ENCODE measurements at places on chromosomes 16 and 17.

- no peak for DNase-seq
Observed at GRCh38 chr17:6276711-6277110, 158.2 kb downstream of the AIPL1 start.

DNA sequence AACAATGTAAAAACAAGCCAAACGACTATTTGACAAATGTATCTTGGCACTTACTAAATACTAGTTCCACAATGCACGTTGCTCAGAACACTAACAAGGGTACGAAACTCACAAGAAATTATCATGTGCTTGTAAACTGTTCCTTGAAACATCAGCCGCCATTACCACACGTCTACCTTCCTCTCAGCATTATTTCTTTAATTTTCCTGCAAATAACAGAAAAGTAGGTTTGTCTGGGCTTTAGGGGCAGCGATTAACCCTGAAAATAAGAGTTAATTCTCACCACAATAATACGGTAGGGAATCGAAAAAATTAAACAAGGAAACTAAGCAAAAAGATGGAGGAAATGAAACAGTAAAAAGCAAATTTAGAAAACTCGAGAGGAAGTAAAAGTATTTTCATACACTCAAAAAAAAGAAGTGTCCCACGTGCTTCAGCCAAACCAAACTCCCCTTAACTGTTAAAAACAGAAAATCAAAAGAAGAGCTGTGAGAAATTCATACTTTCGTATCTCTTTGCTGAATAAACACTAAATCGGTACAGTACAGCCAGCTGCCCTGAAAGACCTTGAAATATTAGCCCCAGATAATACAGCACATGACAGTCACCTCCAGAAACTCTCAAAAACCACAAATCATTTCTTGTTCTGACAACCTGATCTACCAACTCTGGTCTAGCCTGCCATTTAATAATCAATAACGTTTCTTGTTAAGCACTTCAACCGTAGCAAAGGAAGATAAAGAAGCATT is 1.2 kb downstream of the ARHGAP17 start:
- DNase-seq, result no peak

DNA sequence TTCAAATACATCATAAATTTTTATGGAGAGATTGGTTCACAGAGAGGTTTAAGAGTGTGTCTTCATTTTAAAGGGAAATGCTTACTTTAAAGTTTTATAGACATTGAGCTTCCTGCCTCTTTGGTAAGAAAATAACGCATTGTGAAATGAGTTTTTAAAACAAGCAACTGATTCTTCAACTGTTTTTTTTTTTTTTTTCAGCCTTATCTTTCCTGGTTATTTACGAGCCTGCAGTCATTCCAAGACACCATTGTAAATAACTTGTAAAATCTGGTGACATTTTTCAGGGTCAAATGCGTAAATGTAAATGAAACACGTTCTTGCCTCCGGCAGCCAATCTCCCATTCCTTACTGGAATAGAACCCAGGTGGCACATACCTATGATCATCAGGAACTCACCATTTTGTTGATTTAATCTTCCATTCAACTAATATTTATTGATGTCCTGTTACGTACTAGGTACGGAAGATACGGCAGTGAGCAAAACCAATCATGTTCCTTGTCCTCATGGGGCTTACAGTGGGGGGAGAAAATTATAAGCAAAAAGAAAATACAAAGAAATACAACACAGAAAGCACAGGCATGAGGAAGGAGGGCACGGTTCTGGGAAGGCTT is 33.2 kb upstream of the CDYL2 start:
- DNase-seq, result no peak

GRCh38 chr16:28494121-28494851 is at the start of gene APOBR:
TSS of gene APOBR (plus strand) at chr16:28494643. CDS start at chr16:28494682, 39 bp downstream.
- DNase-seq, result peak; percentile 88

GRCh38 chr16:879461-879861 is 78.9 kb upstream of the GNG13 start:
- no peak for DNase-seq

DNA sequence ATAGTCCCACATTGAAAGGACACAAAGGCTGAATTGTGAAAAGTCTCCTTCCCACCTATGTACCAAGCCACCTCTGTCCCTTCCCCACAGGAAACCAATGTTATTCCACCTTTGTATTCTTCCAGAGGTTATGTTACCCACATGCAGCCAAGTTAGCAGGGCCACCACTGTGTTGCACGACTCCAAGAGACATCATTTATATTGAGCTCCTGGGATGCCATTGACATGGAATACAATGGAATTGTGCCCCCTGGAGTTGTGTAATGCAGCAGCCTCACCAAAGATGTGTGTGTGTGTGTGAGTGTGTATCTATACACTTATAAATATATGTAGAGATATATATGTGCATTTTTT is 21.6 kb upstream of the MSI2 start:
- no peak for DNase-seq

DNA sequence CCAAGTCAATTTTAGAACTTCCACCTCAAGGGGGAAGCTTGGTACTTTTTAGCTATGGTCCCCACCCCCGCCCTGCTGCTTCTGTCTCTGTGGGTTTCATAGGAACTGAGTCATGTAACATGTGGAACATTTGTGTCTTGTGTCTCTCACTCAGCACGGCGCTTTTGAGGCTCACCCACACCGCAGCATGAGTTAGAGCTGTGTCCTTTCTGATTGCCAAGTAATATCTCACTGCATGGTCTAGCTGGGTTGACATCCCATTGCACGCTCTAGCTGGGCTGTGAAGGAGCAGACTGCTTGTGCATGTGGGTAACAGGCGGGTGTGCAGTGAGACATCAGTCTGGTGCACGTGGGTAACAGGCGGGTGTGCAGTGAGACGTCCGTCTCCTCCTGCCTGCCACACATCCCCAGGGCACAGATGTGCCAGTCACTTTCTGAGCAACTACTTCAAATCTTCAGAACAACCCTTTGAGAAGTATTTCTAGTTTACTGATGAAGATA is 26.4 kb upstream of the SLC7A5 start:
- DNase-seq, result peak; percentile 92

- no peak for DNase-seq
Observed at GRCh38 chr17:67830440-67830839, 5.1 kb downstream of the BPTF start.

DNA sequence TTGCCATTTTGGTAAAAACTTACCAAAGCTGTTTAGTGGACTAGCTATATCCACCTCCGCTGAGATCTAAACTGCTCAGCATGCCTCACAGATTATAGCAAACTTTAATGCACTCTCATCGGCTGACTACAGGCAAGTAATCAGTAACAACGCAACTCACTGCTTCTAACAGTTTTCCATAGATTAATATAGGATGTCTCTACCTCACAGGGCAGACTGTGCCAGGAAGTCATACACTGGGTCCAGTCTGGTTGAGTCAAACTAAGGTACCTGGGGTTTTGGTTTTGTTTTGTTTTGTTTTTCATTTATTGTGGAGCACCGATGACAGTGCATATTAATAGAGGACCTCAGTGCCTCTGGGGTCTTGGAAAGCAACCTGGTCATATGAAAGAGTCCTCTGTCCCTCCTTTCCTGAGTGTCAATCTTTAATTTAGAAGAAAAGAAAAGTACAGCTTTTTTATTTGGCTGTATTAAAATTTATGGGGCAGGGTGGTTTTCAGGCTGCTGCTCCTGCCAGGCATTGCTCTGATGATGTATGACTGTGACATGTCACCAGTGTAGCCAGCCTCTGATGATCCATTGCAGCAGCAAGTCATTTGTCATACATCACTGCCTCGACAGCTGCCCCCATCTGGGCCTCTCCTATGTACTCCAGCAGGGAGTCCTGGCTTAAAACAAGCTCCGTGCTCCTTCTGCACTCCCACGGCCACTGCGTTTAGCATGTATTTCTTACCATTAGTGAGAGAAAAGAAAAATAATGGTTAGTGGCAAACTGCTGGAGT is 854.1 kb downstream of the KCNJ2 start:
- no peak for DNase-seq

GRCh38 chr16:23296994-23297393 is 5.1 kb upstream of the SCNN1B start:
- peak; percentile 47 for DNase-seq

DNA sequence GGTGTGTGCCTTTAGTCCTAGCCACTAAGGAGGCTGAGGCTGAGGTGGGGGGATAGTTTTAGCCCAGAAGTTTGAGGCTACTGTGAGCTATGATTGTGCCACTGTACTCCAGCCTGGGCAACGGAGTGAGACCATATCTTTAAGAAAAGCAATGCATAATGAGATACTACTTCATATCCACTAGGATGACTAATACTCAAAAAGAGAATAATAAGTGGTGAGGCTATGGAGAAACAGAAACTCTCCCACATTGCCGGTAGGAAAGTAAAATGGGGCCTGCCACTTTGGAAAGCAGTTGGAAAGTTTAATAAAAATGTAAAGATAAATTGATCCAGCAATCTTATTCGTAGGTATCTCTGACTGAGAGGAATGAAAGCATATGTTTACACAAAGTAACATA is 4.6 kb upstream of the NPIPB2 start:
- DNase-seq, result no peak

DNA sequence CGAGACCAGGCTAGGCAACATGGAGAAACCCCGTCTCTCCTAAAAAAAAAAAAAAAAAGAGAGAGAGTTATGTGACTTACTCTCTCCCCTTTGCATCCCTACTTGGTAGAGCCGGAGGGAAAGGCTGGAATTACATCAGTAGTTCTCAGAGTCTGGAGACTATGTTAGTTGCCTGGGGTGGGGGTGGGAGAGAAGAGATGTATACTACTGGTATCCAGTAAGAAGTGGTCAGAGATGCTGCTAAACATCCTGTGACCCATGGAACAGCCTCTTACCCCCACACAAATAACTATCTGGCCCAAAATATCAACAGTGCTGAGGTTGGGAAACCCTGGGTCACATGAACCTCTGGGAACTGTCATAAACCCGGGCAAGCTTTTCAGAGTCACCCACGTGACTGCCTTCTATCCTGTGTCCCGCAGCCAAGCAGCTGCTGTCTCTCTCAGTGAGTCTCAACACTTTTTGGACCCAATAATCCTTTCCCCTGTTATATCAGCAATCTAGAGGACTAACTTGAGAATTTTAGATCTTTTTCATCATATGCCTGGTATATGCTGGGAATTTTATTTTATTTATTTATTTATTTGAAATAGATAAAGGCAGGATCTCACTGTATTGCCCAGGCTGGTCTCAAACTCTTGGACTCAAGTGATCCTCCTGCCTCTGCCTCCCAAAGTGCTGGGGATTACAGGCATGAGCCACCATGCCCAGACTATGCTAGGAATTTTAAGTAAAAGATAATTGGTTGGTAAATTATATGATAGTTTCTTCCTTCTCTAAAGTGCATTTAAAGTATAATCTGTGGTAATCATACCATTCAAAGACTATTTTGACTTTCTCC is 8.7 kb downstream of the EIF1 start:
- no peak for DNase-seq

DNA sequence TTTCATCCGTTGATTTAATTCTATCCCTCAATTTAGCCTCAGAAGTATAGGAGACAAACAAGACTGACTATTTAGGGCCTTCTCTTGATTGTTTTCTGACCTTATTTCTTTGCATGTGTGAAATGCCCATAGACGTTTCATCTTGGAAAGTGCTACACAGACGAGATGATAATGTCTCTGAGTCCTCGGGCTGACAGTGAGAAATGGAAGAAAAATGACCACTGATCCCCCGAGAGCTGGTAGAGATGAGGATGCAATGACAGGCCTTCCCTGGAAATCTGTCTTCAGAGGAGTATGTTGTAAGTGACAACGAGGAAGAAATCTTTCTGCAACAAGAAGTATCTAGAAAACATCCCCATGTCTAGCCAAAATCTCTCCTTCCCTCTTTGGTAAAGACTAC is 522.9 kb downstream of the HAPSTR1 start:
- no peak for DNase-seq

Data from activated CD4-positive, alpha-beta T cell treated with anti-CD3 and anti-CD28 coated beads for 48 hours (primary cell).